GOT3 (cell line): ENCODE measurements at places on chromosomes 2 and 18.
A peak's percentile ranks its signal among the peaks of the same experiment; 100 is the strongest.

DNA sequence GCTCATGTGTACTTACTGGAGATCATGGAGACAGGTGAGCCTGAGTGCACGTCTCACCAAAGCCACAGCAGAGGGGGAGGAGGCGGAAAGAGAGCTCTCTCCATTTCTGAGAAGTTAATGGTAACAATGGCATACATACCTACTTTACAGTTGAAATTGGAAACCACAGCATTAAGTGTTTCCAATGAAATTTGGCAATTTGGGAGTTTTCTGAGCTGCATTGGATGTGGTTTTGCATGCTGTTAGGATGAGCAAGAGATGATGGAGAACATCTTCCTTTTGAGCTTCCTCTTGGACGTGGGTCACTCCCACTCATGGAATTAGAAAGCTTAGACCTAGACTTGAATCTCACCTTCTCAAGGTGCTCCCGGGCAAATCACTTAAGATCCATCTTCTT is 25.5 kb upstream of the IL37 start:
- DNase-seq = no peak

DNA sequence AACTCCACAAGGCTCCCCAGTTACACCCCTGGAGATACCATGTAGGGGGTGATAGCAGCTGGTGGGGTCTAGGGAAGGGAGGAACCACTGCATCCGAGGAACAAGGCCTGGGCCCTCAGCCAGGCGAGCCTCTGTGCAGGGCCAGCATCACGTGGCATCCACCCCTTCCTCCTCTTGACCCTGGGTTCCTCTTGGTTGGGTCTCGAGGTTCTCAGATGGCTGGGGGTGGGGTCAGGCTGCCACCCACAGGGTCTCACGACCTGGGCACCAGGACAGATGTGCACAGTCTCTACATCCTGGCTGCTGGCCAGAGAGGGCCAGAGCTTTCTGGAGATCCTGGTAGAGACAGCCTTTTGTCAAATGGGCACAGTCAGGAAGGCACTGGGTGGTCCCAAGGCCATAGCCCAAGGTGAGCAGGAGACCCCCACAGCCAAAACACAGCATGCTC is 10.4 kb downstream of the HS6ST1 start:
- no peak for DNase-seq

DNA sequence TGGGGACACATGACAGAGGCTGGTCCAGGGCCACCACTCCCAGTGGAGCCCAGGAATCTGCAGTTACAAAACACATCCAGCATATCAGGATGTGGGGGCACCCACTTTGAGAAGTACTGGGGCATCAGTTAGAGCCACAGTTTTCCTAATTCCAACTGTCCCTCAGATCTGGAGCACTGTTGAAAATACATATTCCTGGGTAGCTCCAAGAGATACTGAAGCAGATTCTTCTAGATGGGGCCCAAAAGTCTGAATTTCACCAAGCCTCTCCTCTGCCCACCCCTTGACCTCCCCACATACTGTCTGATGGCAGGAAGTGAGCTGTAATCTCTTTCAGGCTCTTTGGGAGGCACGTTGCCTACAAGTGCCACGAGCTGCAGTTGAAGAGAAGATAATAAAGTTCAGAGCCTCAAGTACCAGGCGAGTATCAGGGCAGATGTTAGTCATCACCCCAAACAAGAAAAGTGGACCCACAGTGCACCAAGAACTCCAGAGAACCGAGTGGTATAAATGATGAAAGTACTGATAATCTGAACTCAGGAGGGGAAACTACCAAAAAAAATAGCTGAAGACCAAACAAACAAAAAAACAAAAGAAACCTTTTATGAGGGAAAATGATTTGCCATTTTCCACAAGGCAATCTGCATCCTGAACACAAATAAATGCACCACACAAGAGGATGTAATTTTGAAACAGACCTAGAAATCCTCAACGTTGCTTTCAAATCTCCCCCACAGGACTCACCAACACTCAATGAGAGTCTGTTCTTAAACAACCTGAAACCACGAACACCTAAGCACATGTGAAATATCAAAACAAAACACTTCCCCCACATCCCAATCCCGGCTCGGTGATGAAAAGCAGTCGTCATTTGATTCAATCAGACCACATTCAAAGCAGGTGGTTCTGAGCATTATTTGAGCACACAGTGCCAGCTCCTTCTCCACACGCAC is 98.7 kb downstream of the TCF4 start:
- DNase-seq = no peak

DNA sequence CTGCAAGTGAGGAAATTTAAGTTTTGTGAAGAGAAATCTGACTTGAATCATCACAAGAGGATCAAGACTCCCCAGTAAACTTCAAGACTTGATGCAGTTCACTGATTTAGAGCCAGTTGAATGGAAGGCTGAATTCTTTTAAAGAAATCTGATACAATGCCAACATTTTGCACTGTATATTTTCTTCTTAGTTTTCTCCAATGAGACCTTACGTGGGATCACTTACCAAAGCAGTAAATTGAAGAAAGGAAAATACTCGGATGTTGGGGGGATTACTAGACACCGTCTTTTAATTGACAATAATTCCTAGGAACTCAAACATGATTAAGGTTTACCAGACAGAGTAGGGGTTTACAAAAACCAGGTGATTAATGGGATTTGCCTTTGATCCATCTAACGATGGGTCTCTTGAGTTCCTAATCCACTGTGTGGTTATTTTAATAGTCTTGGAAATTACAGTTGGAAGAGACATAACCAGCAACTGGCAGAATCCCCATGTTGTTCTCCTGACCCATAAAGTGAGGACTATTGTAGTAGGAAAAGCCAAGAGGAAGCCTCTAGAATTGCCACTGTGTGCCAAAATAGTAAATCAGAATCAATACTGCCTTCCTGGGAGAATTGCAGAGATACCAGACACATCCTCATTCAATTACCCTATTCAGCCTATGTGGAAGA is 354.5 kb downstream of the PID1 start:
- DNase-seq = no peak

DNA sequence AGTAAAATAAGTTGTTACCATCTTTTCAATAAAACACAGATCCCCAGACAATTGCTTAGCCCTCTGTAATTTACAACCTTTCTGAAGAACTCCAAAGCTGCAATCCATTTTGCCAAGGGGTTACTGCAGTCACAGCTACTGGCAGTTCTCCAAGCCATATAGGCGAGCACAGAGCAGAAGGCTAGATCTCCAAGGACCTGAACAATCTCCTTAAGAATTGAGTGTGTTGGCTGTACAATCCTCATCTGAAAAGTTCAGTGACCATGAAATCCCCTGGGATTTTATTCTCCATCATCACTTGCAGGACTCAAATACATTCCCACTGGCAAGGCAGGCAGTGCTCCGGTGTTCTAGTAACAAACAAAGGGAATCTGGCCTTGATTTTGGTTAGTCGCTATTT is 103.9 kb upstream of the LRP1B start:
- DNase-seq = no peak

GRCh38 chr2:99140056-99140859 is 1.2 kb upstream of the C2orf15 start:
- no peak for DNase-seq

DNA sequence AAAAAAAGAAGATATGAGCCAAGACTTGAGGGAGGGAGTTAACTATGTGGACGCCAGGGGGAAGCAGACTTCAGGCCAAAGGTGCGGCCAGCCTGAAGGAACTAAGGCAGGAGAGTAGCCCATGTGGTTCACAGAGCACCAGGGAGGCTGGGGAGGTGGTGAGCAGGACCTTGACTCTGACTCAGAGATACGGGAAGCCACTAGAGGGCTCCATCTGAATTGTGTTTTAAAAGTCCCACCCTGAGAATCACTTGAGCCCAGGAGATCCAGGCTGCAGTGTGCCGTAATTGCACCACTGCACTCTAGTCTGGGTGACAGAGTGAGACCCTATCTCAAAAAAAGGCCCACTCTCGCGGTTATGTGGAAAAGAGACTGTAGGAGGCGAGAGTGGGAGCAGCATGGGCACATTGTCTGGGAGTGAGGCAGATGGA is 12.3 kb downstream of the CEP192 start:
- DNase-seq = no peak

- no peak for DNase-seq
Observed at GRCh38 chr2:101145406-101145805, 5.8 kb downstream of the TBC1D8 start.

DNA sequence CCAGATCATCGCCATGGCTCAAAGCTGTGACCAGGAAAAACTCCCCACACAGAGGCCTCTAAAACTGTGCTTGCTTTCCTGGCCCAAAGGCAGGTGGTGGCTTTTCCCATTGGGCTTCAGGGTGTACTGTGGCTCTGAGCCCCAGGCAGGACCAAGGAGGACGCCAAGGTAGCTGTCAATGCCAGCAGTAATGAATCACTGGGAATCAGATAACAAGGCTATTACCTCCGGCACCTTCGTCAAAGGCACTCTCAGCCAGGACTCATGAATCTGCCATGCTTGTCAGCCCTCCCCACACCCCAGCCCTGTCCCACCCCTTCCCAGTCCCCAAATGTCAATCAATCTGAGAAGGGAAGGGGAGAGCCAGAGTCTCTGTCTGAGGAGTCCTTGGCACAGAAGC is 27.9 kb upstream of the EN1 start:
- DNase-seq = no peak

DNA sequence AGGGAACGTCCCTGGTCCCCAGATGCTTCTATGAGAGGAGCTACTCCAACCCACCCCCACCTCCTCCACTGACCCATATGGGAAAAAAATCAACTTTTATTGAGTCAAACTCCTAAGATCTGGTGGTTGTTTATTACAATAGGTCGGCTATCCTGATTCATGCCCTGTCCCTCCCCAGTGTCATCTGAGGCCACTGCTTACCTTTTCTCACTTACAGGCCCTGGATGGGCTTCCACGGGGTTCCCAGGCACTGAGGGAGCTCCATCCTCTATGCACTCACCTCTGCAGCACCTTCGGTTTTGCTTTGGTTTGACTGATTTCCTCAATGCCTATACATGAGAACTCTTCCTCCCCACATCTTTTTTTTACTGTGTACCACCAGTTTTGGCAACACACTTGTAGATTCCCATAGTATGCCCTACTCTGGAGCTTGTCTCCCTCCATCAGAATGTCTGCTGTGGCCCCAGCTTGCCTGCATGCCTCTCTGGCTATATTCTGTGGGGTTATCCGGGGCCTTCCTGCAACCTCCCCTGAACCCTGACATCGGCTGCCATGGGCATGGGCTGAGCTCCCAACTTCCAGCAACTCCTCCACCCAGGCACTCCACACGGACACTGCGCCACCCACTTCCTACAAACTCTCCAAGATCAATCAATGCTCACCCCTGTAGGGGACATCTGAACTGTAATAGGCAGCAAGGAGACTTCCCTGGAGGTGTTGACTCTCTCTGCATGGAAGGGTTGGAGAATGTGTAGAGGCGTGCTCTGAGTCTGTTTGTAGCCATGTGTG is 236.1 kb downstream of the VAPA start:
- DNase-seq = no peak

- no peak for DNase-seq
Observed at GRCh38 chr18:57841568-57841967, 38.5 kb upstream of the ATP8B1 start.

DNA sequence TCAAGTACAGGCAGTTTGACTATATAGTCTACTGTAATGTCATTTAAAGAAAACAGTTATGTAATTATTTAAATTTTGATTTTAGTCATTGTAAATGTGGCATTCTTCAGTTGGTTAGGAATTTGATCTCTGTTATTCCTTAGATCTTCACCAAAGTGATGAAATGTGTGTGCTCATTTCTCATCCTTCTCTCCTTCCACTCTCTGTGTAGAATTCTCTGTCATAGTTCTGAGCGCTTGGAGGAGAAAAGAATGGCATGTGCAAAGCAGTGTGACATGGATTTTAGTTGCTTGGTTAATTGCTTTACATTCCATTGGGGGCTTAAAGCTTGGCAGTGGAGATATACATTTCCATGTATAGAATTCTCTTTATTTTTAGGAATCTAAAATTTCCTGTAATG is 14.8 kb downstream of the PIK3C3 start:
- DNase-seq = no peak

DNA sequence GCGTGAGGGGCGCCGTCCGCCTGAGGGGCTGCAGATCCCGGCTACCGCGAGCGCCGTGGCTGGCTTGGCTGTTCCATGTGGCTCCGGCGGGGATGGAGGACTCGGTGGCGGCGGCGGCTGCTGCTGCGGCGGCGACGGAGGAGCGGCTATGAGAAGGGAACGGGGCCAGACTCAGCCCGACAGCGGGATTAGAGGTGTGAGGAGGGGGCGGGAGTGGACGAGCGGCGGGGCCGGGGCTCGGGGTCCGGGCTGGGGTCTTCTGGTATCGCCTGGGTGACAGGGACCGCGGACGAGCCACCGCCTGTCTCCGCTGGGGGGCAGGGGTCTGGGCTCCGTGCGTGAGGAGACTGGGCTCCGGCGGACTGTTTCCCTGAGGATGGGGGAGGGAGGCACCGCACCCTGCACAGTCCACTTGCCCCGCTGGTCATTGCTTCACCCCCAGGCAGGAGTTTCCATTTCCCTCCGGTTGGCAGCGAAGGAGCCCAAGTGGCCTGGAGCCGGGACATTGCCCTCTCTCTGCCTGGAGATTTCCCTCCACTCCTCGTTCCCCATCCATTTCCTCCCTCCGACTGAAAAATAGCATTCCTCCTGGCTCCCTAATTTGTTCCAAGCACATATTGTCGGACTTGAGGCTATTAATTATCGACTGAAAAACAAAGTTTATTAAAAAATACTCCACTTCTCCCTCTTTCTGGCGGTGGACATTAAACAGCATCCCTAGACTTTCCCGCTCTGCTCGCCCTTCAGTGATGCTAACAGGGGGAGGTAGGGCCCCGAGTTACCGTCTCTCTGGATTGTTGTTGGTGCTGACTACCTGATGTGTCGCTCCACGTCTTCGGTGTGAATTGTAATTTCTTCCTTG is 577 bp downstream of the EHBP1 start:
- peak; percentile 39 for DNase-seq

GRCh38 chr2:177270531-177270930 is 6.0 kb upstream of the NFE2L2 start:
- no peak for DNase-seq

- no peak for DNase-seq
Observed at GRCh38 chr2:218360453-218360852, 3.8 kb downstream of the CATIP start.

DNA sequence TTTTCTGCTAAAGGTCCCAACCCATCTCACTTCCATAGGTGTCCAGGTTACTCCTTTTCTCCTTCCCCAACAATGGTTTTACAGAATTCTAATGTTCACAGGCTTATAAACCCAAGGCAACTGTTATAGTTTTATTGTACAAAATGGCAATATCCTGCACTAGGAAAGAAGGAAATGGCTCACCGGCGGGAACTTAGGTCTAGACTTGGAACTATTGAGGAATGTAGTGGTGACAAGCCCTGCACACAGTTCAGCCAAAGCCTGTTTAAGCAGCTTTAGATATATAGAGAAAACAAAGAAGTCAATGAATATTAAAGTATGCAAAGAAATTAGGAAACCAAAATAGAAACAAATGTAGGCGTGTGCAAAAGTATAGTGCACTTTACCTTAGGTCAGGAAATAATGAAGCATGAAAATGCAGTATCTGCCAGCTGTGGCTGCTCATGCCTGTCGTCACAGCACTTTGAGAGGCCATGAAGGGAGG is 22.7 kb upstream of the KCNG3 start:
- DNase-seq = no peak

GRCh38 chr2:77428946-77429345 is 93.2 kb downstream of the LRRTM4 start:
- no peak for DNase-seq

GRCh38 chr18:52933356-52933755 is 593.4 kb downstream of the DCC start:
- DNase-seq = no peak
